ENCODE measurements at places on chromosomes 5 and 9.

- no peak for DNase-seq
These were observed 15.4 kb upstream of the CERCAM start for GRCh38 chr9:128405077-128405779.

DNA sequence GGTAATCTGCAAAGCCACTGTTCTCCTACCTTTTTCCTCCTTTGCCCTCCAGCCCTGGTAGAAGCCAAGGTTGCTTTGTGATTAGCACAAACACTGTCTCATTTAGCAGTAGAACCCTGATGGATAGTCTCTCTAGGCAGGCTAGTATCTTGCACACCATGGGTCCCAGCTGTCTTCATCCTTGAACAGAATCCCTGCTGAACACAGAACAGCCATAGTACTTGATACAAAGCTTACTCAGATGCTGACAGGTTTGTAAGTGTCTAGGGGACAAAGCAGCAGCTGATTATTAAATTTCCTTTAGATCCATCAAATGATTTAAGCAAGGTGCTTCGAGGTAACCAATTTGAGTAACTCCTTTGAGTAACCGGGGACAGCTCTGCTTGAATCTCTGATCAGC lies 163.7 kb upstream of the PPP1R2B start:
- no peak for DNase-seq

DNA sequence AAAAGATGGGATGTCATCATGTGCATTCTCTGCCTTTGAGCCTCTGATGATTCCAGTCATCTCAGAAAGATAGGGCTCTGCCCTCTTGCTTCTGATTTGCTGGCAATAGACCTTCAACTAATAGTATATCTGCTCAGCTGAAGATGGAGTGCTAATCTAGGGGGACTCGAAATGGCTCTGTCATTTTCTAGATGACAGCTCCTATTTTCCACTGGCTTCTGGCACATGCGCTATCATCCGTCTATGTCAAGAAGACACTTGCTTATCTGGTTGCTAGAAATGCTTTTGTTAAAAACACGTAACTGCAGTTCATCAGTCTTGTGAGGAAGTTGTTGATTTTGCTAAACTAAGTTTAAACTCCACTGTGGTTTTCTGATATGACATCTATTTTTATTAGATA lies 265.5 kb upstream of the ZNF608 start:
- DNase-seq: no peak

- no peak for DNase-seq
These were observed 661.5 kb downstream of the TLE4 start for GRCh38 chr9:80233102-80233843.

- DNase-seq: no peak
These were observed 161.5 kb upstream of the OR13F1 start for GRCh38 chr9:104342552-104342951.

Measured in LHCN-M2 (cell line).